Fibroblast of the aortic adventitia (primary cell): ENCODE measurements at places on chromosomes 2 and 18. TPM values are rescaled to one million over a fixed set of nuclear protein-coding genes. Genes with fewer than 3 reads are reported as not detected.

The CLHC1 gene
- 14.3 and 36.5 TPM in 2 replicates for total RNA-seq

The MITD1 gene
- 19.1 and 30.1 TPM in 2 replicates for total RNA-seq

The SKOR2 gene
- not detected in 2 replicates for total RNA-seq

The SPHKAP gene
- 0.09 TPM in 1 of 2 replicates, not detected in the other for total RNA-seq

The NR4A2 gene
- total RNA-seq = 0.41 and 0.81 TPM in 2 replicates

The MCEE gene
- 8.0 and 18.8 TPM in 2 replicates for total RNA-seq

The SKA1 gene
- total RNA-seq = 3.0 and 29.5 TPM in 2 replicates

The CDCA7 gene
- 0.08 and 6.2 TPM in 2 replicates for total RNA-seq

The CNGA3 gene
- total RNA-seq = 0.18 TPM in 1 of 2 replicates, not detected in the other

The TFCP2L1 gene
- total RNA-seq = under 0.01 TPM in 1 of 2 replicates, not detected in the other

The SERPINB4 gene
- not detected in 2 replicates for total RNA-seq

The FAM237A gene
- total RNA-seq = not detected in 2 replicates

The UBXN4 gene
- 55.1 and 81.8 TPM in 2 replicates for total RNA-seq

The EFHD1 gene
- 0.45 and 0.49 TPM in 2 replicates for total RNA-seq

The ATP6V1C2 gene
- not detected in 2 replicates for total RNA-seq

The AMER3 gene
- not detected in 2 replicates for total RNA-seq

The C1GALT1C1L gene
- total RNA-seq = 0.16 and 0.36 TPM in 2 replicates

The KCNG3 gene
- under 0.01 TPM in 1 of 2 replicates, not detected in the other for total RNA-seq

The UCN gene
- 0.27 and 1.1 TPM in 2 replicates for total RNA-seq

The ALK gene
- total RNA-seq = 0.27 and 0.82 TPM in 2 replicates

The ARHGAP28 gene
- 11.9 and 221 TPM in 2 replicates for total RNA-seq

The DOK6 gene
- 2.1 and 3.2 TPM in 2 replicates for total RNA-seq

The AKAIN1 gene
- not detected in 2 replicates for total RNA-seq

The UGT1A8 gene
- total RNA-seq = 0.09 TPM in 1 of 2 replicates, not detected in the other

The FSHR gene
- not detected in 2 replicates for total RNA-seq

The FBXO36 gene
- 1.6 and 5.5 TPM in 2 replicates for total RNA-seq

The TMBIM1 gene
- 107 and 185 TPM in 2 replicates for total RNA-seq

The MARCO gene
- not detected in 2 replicates for total RNA-seq

The GKN1 gene
- not detected in 2 replicates for total RNA-seq

The CD302 gene
- total RNA-seq = 23.0 and 33.0 TPM in 2 replicates

The FBXO48 gene
- total RNA-seq = under 0.01 and 0.99 TPM in 2 replicates

The KCNG2 gene
- total RNA-seq = not detected in 2 replicates

The CHN1 gene
- total RNA-seq = 2.3 and 3.3 TPM in 2 replicates

The CARF gene
- total RNA-seq = 14.0 and 14.2 TPM in 2 replicates

The NPHP1 gene
- 11.8 and 11.9 TPM in 2 replicates for total RNA-seq

The CCDC141 gene
- total RNA-seq = 1.8 and 2.7 TPM in 2 replicates

The RUFY4 gene
- not detected in 2 replicates for total RNA-seq

The INPP4A gene
- total RNA-seq = 11.2 and 16.2 TPM in 2 replicates

The C1QL2 gene
- total RNA-seq = not detected in 2 replicates

The SLC14A1 gene
- 5.6 and 254 TPM in 2 replicates for total RNA-seq

The CYP26B1 gene
- total RNA-seq = 2.5 and 8.6 TPM in 2 replicates

The YES1 gene
- total RNA-seq = 43.1 and 156 TPM in 2 replicates

The RANBP2 gene
- 81.6 and 95.3 TPM in 2 replicates for total RNA-seq

The COLEC12 gene
- 63.9 and 109 TPM in 2 replicates for total RNA-seq

The GCKR gene
- 4.5 and 4.9 TPM in 2 replicates for total RNA-seq

The DNAJB2 gene
- 28.0 and 41.7 TPM in 2 replicates for total RNA-seq

The IL1F10 gene
- total RNA-seq = not detected in 2 replicates

The OXER1 gene
- total RNA-seq = 0.27 TPM in 1 of 2 replicates, not detected in the other

The NETO1 gene
- not detected in 2 replicates for total RNA-seq

The KLHL14 gene
- not detected in 2 replicates for total RNA-seq

The FAHD2A gene
- 2.7 and 15.4 TPM in 2 replicates for total RNA-seq

The KCNJ3 gene
- total RNA-seq = not detected in 2 replicates

The ZFAND2B gene
- total RNA-seq = 27.2 and 39.2 TPM in 2 replicates

The MLPH gene
- total RNA-seq = 5.2 and 6.1 TPM in 2 replicates

The RSAD2 gene
- 0.63 and 4.0 TPM in 2 replicates for total RNA-seq

The DSG4 gene
- not detected in 2 replicates for total RNA-seq

The CNDP1 gene
- not detected in 2 replicates for total RNA-seq

The ALPG gene
- not detected in 2 replicates for total RNA-seq

The RTKN gene
- total RNA-seq = 12.0 and 15.7 TPM in 2 replicates

The GKN2 gene
- total RNA-seq = not detected in 2 replicates
